ENCODE measurements at places on chromosomes 16 and 17.

DNA sequence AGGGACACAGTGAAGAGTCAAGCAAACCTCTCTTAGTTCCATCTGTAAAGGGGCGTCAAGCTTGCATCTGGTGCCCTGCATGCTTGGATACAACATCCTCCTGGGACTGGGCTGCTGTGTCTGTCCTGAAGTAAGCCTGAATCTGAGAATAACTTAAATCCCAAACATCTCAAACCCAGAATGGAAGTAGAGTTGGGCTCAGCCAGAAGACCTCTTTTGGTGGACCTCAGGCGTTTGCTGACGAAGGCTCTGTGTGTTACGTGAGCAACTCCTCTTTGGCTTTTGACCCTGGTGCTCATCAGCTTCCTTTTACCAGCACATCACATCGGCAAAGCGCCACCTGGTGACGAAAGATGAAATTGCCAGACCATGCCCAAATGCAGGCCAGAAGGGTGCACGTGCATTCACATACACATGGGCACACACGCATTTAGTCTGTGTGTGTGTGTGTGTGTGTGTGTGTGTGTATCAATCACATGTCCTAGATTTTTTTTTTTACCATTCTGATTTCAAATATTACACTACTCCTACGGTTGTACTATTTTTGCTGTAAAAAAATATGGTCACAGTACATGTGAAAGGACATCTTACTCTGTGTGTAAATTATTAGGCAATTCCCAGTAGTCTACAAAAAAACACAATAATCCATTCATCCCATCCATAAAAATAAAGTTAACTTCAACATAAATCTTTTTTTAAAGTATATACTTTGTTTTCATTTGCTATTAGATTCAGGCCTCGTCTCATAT lies 41.1 kb upstream of the FOXJ1 start:
- DNase-seq, result peak; percentile 82

DNA sequence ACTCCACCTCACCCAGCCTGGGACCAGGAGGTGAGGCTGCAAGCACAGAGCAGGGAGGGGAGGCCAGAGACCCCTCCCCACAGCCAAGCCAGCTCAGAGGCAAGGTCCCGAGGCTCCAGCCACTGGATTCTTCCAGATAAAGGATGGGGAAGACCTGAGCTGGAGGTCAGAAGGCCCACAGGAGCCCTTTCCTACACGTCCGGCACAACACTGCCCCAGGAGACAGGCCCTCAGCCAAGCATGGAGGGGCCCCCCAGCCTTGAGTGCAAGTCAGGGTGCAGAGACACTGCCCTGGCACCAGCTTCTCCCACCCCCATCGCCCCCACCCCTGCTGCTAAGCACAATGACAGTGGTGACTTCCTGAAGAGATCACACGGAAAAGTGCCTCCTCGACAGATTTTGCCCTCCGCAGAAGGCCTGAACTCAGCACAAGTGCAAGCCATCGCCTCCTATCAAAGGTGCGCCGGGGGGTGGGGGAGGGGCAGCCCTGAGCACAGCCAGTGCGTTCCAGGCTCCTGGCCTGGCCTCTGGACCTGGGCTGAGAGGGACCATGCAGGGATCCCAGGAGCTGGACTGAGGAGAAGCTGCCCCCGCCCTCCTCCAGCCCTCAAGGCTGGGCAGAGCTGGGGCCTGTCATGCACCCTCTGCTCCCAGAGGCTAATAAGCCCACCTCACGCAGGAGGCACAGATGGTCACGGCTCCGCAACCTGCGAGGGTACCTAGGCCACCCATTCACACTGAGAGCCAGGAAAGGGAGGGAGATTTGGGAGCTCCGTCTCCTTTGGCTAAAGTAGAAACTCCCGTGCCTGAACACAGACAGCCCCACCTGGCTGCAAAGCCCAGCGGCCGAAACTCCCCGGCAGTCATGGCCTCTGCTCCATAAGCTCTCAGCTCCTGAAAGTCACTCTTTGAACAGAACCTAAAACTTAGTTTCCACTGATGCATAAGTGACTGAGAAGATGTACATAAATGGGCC lies 2.7 kb downstream of the MAFG start:
- no peak for DNase-seq

DNA sequence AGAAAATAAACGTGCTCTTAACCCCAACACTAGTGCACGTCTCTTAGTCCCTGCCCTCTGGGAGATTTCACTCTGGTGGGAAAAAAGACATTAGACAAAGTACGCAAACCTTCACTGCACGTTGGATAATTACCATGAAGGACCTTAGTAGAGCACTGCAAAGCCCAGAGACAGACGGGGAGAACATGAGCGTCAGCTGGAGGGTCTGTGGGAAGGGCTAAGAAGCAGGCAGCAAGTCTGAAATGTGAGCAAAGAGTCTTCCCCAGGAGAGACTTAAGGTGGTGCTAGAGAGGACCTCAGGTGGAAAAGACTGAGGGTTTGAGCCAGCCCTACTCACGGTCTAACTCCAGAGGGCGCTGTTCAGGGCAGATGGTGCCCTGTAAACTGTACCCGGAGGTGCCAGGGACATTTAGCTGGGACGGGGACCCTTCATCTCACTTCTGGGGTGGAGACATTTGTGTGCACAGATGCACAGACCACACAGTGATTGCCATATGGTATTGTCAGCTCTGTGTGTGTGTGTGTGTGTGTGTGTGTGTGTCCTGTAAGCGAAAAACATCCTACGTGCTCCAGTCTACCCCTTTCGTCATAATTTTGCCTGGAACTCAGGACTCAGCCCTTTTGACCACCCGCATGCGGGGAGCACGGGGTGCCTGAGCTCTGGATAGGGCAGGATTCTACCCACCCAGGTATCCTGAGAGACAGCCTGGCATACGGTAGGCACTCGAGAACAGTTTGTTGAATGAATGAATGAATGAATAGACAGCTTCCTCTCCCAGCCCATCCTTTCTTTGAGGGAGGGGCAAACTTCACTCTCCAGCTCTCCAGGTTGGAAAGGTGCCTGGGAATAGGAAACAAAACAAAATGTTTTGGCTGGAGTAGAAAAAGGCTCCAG lies 10.1 kb upstream of the STAC2 start:
- no peak for DNase-seq

DNA sequence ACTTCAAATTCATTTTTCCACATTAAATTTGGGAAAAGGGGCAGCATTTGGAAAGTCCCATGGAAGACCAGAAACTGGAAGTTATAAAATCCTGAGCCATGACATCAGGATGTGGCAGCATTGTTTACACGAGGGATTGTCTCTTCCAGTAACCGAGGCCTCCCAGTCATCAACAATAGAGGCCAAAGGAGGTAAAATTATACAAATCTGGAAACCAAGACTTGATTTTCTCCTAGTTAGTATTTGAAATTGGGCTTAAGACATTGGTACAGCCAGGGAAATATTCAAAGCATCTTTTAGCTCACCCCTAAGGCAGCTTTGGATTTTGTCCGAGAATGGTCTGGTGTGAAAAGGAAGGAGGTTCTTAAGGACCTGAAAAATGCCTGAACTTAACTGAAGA lies 251.6 kb upstream of the FOXF1 start:
- DNase-seq, result no peak

DNA sequence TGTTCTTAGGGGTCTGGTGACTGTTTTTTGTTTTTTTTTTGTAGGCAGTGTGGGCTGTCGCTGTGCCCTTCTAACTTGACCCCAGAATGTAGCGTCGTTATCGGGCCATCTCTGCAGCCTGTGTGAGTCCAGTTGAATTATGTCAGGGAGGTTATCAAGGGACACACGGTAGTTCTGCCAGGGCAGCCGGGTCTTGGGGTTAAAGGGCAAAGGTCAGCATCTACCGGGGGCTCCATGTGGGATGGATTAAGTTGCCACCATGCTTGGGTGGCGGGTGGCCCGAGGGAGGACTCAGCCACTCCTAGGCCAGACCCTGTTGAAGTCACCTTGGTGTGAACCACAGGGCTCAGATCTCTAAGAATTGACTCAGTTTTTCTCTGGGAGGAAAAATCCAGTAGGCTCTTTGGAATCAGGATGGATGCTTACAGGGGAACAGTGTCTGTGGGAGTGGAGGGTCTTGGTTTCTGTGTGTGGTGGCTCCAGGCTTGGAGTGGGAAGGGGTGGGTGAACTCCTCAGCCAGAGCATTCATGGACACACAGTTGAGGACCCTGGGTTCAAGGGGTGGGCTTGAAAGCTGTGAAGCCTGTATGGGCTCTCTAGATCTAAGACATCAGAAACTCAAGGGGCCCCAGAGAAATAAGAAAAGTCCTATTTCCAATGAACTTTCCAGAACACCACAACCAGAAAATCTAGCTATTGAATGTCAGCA lies 191.7 kb downstream of the IRF8 start:
- DNase-seq, result no peak

DNA sequence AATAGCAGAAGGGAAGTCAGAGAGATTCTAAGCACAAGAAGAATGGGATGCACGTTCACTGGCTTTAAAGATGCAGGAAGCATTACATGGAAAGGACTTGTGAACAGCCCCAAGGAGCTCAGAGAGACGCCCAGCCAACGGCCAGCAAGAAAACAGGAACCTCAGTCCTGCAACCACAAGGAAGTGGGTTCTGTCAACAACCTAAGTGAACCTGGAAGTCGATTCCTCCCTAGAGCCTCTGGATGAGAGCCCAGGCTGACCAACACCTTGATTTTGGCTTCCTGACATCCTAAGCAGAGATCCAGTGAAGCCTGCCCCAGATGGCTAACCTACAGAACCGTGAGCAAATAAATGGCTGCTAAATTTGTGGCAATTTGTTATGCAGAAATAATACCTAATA lies 24.5 kb downstream of the GPR142 start:
- DNase-seq, result no peak

- no peak for DNase-seq
Observed at GRCh38 chr17:82705756-82706155, 7.3 kb upstream of the RAB40B start.

- DNase-seq, result no peak
Observed at GRCh38 chr17:46009681-46010596, 10.9 kb downstream of the STH start.

GRCh38 chr17:59254742-59255141 lies 34.4 kb downstream of the GDPD1 start:
- DNase-seq, result no peak

DNA sequence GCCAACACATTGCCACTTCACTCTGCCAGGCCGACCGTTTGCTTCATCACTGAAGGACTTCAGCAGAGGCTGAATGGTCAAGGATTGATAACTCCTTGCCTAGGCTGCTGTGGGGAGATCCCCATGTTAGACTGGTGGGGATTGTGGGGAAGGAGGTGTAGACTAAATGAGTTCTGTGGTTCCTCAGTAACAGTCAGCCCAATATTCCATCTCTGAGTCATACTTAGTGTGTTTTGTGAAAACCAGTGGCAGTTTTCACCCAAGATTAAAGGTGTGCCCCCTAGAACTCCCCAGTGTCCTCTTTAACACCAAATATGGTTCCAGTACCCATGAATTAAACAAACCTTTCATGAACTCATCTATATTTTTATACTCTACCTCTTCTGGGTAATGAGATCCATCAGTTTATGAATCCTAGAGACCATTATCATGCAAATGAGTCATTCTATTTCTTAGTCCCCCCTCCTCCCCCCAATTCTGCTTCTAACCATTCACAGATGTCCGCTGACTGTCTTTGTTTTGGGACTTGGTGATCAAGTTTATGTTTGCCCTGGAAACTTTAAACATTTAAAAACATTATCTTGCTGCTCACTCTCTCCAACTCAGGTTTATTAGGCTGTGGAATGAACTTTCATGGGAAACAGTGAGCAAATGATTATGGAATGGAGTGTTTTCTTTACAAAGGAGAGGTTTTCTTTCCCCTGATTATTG lies 66.8 kb upstream of the GAS7 start:
- DNase-seq, result no peak

DNA sequence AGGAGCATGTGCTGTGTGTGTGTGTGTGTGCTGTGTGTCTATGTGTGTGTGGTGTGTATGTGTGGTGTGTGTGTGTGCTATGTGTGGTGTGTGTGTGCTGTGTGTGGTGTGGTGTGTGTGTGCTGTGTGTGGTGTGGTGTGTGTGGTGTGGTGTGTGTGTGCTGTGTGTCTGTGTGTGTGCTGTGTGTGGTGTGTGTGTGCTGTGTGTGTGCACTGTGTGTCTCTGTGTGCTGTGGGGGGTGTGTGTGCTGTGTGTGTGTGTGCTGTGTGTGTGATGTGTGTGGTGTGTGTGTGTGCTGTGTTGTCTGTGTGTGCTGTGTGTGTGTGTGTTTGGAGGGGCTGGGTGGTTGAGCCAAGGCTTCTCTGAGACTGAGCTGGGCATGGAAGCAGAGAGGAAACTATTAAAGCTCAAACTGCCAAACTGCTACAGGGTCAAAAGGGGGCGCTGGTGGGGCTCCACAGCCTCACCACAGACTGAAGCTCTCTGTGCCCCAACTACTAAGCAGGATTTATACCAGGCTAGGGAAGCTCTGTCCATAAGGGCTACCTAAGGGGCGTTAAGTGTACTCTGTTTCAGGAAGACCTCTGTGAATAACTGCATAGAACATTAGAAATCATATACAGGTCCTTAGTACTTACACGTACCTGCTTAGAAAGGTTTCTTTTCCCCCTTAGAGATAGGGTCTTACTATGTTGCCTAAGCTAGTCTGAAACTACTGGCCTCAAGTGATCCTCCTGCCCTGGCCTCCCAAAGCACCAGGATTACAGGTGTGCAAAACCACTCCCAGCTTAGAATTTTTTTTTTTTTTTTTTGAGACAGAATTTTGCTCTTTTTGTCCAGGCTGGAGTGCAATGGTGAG lies 27.8 kb upstream of the GHDC start:
- peak; percentile 10 for DNase-seq

DNA sequence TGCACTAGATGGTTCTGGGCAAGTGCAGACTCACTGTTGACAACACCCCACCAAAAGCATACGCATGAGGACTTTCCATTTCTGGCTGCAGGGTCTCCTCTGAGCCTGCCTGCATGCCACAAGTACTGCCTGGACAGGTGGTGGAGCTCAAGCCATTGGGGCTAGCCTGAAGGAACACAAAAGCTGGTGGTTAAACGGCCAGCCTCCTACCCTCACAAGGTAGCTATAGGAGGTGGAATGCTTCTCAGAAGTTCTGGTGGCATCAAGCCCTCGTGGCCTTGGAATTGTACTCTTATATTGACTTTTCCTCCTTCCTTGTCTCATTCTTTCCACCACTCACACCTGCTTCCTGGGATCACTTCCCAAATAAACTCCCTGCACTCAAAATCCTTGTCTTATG lies 56.6 kb upstream of the BCAR1 start:
- no peak for DNase-seq

DNA sequence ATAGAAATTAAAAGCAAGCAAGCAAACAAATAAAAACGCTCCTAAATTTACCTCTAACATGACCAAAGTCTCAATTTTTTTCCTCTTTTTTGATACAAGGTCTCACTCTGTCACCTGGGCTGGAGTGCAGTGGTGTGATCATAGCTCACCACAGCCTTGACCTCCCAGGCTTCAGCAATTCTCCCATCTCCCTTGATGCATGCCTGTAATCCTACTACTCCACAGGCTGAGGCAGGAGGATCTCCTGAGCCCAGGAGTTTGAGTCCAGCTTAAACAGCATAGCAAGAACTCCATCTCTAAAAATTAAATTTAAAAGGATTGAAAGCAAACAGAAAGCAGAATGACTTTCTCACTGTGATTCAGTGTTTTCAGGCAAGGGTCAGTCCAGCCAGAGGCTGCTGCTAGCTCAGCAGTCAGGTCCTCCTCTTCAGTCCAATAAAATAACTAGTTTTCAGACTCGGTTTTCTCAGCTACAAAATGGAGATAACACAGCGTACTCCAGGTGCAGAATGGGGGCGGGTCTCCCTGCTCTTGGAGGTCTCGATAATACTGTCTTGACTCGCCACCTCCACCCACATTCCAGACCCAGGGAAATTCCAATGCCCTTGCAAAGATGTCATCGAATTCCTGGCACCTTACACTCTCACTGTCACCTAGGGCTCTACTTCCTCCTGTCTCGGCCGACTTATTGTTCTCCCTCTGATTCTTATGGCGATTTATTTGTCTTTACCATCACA lies 20.7 kb upstream of the MRTFB start:
- no peak for DNase-seq

Data from stimulated activated CD4-positive, alpha-beta T cell treated with anti-CD3 and anti-CD28 coated beads, TNF-alpha, amount 100 ng/mL, for 1 hour (primary cell).